NCI-H1930 (cell line): ENCODE measurements at places on chromosomes 7 and 10.

GRCh38 chr10:103083266-103083976 is 109.7 kb downstream of the NT5C2 start:
- no peak for DNase-seq

DNA sequence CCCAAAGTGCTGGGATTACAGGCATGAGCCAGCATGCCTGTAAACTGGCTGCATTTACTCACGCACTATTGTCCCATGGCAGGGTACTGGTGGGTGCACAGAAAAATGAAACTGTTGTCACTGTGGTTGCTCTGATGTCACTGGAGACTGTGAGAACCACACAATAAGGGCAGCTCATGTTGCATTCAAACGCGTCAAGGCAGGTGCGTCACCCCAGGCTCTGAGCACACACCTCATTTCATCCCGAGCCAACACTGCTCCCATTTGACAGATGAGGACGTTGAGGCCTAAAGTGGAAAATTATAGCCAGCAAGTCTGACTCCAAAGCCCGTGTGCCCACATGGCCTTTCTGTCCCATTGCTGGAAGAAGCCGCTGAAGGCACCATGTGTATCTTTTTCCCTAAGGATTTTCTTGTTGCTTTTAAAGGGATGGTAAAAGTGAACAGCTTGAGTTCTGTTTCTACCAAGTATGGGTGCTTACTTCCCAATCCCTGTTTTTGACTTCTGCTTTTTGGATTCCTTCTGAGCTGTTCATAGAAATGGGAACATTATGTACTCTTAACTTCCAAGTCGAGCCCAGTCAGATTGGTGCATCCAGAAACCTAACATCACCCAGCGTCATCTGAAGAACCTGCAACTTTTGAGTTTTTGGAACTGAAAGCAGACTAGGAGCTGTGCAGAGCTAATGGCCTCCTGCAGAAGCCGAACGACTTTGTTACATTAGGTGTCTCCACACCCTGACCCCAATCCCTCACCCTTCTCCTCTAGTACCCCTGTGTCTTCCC is 60.1 kb upstream of the CARD11 start:
- no peak for DNase-seq

DNA sequence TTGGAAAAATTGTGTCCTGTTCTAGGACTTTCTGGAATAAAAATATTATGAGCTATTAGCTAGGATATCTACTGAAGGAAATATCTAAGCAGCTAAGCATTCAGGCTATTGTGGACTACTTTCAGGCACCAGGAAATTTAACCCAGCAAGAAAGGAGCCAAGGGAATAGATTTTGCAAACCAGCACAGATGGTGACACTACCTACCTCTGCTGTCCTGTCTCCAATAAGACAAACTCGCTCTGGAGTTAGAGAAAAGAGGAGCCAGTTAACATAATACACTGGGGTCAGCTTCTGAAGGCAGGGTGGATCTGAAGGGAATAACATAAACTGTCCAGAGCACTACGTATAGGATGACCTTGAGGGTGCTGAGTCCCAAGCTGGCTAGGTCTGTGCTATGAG is 223.7 kb upstream of the PRSS58 start:
- no peak for DNase-seq

- DNase-seq: no peak
Observed at GRCh38 chr7:45430397-45430796, 143.8 kb upstream of the ADCY1 start.

GRCh38 chr10:5904227-5904626 is 14.2 kb downstream of the FBH1 start:
- DNase-seq: no peak

DNA sequence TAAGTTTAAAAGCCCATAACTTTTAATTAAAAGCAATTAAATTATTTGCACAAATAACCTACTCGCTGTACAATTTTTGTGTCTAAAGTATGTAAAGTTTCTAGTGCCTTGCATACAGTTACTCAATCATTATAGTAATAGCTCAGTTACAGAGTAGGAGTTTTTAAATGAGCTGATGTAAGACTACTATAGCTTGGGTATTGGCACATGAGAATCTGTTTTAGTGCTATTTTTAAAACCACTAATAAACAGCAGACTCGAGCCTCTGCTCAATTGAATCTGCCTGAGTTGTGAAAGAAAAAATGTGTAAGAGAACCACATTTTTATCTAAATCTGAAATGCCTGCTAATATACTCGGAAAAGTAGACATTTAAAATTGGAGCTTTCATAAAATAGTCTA is 31.1 kb downstream of the CTNNA3 start:
- DNase-seq: no peak

- no peak for DNase-seq
Observed at GRCh38 chr10:4503076-4503475, 322.9 kb upstream of the AKR1E2 start.

GRCh38 chr7:69193061-69193460 is 405.2 kb upstream of the AUTS2 start:
- DNase-seq: no peak

DNA sequence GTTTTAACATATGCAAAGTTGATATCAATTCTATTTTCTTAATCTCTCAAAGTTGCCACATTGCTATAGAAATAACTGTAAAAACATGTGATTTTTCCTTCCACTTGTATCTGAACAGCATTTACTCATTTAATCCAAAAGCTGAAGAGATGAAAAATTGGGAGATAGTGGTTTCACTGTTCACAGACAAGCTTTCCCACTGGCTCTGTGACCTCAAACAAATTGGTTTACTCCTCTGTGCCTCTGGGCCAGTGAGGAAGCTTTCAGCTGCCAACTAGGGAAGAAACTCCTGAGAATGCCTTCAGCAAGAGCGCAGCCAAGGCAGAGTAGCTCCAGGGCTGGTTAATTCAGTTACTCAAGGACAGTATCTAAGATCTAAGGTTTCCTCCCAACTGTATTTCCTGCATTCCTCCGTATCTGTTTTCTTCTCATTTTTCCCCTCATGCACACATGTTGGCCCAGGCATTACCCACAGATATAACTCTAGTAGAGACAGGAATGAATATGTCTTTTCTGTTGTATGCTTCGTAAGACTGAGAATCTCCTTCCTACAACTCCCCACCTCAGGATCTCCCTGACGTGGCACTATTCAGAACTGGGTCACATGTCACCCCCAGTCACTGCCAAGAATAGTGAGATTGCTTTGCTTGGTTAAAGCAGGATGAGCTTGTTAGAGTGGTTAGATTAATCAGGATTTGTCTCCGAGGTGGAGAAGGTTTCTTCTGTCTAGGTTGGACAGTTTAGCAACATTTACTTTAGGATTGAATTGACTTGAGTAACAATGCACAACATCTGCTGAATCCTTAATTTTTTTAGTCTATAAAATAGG is 315.7 kb downstream of the NRG3 start:
- no peak for DNase-seq

GRCh38 chr7:139874302-139874629 is 45.2 kb downstream of the TBXAS1 start:
- no peak for DNase-seq

DNA sequence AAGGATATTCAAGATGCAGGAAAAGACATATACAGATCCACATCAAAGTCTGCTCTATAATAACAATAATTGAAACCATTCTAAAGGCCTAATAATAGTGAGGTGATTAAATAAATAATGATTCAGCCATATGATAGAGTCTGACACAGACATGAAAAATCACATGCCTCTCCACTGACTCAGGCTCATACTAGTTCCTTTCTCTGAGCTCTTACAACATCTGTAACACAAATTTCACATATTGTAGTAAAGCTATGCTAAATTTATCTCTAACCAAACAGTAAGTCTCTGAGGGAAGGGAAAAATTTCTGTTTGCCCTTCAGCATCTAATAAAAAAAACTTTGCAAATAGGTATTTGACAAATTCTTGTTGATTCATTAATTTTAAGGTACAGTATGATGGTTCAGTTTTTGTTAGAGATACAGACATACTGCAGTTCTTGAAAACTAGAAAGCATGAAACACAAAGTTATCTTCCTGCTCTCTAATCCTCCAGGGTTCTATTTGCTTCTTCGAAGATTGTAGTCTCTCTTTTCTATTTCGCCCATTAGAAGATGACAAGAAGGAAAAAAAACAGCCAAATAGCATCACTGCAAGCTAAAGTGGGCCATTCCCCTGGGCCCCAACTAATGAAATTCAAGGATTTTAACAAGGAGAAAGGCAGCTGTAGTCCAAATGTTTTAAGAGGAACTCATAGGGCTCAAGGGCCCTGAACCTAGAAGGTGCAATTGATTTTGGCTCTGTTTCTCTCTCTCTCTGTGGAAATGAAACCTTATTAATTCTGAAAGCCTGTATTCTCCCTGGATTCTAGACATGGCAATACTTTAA is 53.9 kb downstream of the CUBN start:
- no peak for DNase-seq

DNA sequence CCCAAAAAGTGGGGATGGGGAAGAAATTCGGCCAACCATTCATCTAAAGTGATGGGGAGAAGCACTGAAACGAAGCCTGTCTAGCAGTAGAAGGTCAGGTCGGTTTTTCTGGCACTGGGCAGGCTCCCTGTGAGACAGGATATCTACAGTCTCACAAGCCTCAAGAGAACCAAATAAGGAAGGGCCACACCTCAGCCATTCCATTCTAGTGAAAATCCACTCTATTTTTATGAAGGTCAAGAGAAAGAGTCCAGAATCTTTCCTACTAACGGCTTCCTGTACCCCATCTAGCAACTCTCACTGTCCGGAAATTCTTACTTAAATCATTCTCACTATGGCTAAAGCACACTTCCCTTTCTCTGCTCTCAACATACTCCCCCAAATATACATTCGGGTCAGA is 267.1 kb downstream of the PRPF18 start:
- DNase-seq: no peak
